ENCODE measurements at places on chromosomes 11 and 22.

DNA sequence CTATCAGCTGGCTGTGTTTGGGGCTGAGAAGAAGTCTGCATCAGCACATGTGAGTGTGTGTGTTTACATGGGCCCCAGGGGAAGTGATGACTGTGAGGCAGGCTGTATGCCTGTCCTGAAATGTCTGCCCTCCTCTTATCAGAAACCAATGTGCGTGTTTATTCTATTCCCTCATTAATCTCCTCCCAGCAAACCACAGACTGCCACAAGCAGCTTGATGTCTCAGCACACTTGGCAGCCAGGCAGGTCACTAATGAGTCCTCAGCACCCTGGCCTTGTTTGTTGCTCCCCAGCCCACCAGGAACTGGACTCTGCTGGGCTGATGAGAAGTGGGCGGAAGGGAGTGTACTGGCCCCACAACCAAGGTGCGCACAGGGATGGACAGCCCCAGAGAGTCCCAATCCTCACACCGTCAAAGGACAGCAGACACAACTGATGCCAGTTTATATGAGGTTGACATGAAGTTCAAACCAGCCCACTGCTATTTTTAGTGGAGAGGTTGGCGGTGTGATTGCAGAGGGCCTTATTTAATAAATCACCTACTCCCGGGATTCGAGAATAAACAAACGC, 225.8 kb downstream of the ETS1 start:
- no peak for DNase-seq

GRCh38 chr22:42317008-42317407, 46.6 kb upstream of the TCF20 start:
- DNase-seq, result no peak

- DNase-seq, result no peak
Observed at GRCh38 chr11:107804211-107804610, 54.4 kb downstream of the SLC35F2 start.

- no peak for DNase-seq
Observed at GRCh38 chr22:49900441-49901230, 17.6 kb downstream of the ALG12 start.

GRCh38 chr11:35853971-35854370, 89.9 kb upstream of the LDLRAD3 start:
- no peak for DNase-seq

- no peak for DNase-seq
Observed at GRCh38 chr11:68302256-68302655, 10.1 kb upstream of the LRP5 start.

DNA sequence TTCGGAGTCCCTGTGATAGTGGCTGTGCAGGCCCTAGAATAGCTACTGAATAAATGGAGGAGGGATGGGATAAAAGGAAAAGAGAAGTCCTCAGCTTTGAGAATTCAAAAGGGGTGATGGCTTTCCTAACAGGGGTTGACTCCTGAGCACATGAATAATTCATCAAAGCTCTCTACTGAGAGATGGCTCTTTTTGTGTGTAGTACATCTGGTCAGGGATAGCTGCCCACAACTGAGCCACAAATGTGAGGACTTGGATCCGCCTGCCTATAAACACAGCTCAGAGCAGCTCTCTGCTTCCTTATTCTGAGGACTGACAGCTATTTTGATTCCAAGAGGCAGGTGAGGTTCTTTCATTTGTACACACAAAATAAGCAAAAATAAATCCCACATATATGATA, 82.3 kb downstream of the USP35 start:
- DNase-seq, result no peak

DNA sequence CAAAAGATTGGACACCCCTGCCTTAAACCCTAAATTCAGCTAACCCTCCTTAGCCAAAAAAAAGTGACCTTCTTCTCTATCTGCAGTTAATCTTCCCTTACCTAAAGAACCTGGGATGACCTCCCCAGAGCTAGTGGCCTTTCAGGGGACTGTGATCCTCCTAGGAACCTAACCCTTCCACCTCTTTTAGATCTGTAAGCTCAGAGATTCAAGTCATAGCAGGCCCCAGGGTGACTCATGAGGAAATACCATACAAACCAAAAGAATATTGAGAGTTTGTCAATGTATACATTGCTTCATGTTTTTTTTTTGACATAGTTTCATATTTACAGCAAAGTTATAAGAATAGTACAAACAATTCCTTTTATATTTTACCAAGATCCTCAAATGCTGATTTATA, 38.3 kb upstream of the CXCR5 start:
- peak; percentile 13 for DNase-seq

DNA sequence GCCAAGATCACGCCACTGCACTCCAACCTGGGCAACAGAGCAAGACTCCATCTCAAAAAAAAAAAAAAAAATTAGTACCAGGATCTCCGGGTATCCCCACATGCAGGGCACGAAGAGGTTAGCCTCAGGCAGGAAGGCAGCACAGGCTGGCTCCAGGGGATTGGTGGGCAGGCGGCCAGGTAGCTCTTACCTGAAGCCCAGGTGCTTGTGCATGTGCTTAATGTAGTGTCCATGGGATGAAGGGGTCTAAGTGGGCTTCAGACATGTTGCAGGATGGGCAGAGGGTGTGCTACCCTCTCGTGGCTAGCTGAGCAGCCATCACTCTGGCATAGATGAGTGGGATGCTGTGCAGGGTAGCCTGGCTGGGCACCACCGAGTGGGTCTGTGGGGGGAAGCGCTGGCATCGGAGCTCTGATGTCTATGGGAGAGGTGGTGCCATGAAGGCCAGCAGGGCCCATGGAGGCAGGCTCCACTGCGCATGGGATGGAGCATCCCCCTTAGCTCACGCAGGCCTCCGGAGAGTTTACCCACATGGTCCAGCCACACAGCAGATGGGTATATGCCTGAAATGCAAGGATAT, 11.0 kb downstream of the RFPL1 start:
- DNase-seq, result no peak

- no peak for DNase-seq
Observed at GRCh38 chr22:40758390-40758789, 60.8 kb downstream of the SLC25A17 start.

DNA sequence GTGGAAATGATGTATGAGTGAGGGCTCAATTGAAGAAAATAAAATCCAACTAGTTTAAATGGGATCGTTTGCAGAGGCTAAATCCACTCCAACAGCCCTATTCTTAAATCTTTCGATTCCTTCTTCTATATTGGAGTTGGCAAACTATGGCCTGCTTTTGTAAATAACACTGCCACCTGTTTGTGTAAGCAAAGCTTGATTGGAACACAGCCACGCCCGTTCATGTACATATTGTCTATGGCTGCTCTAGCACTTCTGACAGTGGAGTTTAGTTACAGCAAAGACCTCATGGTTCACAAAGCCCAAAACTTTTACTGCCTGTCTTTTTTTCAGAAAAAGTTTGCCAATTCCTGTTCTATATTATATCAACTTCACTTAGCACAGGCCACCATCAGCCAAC, 40.6 kb upstream of the RCN1 start:
- DNase-seq, result no peak

DNA sequence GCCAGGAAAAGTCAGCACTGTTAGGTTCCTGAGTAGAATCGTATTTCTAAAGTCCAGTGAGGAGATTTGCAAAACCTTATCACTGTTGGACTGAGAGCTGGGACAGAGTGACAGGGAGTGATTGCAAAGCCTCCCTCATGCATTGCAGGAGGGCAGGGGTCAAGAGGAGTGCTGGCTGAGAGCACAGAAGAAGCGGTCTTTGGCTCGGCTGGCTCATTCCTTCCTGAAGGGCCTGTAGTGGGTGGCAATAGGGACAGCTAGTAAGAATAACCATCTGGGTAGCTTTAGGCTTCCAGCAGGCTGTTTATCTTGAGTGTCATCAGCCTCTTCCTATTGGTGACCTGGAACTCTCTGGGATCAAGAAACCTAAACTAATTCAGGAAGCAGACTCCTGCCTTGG, 53.4 kb downstream of the CD44 start:
- no peak for DNase-seq

DNA sequence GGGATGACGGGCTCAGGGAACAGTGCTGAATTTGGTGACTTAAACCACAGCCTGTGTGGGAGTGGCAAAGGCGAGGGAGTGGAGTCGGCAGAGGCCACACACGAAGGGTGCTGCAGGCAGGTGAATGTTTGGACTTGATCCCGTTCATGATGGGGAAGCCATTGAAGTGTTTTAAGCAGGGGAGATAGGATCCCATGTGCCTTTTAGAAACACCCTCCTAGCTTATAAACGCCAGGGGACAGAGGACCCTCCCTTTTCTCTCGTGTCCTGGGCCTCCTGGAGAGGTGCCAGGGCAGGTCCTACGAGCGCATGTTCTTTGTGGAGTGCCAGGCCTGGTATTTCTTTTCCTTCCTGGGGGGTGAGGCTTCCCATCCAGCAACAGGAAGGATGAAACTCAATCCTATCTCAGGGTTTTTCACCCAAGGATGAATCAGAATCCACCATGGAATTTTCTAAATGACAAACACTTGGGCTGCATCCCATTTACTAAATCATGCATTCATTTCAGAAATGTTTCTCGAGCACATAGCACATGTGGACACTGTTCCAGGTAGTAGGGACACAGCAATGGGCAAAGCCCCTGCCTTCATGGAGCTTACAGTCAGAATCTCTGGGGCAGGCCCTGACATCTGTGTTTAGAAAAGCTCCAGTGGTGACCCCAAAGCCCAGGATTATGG, 59.6 kb downstream of the CHRDL2 start:
- peak; percentile 44 for DNase-seq

All from GM04503 (cell line).